MG63 (cell line): ENCODE measurements at places on chromosomes 6 and 20. TPM values are rescaled to one million over a fixed set of nuclear protein-coding genes. Genes with fewer than 3 reads are reported as not detected.

- DNase-seq: no peak
Measured at GRCh38 chr6:90445533-90446108, 141.3 kb downstream of the MAP3K7 start.

DNA sequence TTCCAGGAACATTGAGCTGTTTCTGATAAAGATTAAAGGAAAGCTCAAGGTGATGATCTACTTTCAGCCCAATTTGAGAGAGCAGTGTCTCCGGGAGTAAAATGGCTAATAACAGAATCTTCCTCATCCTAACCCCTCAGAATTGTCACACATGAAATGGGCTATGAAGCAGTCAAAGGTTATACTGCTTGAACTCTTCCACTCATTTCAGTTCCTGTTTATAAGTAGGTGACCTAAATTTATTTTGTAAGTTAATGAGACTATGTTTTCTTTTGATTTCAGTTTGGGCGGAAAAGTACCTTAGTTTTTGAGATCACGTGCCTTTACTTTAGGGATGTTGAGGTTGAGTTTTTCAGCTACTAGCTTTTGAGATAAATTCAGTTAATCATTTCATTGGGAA lies 47.2 kb downstream of the QKI start:
- no peak for DNase-seq

The STK38 gene
- total RNA-seq: 13.8 and 17.3 TPM in 2 replicates

The PRIM2 gene
- 49.1 and 60.0 TPM in 2 replicates for total RNA-seq

DNA sequence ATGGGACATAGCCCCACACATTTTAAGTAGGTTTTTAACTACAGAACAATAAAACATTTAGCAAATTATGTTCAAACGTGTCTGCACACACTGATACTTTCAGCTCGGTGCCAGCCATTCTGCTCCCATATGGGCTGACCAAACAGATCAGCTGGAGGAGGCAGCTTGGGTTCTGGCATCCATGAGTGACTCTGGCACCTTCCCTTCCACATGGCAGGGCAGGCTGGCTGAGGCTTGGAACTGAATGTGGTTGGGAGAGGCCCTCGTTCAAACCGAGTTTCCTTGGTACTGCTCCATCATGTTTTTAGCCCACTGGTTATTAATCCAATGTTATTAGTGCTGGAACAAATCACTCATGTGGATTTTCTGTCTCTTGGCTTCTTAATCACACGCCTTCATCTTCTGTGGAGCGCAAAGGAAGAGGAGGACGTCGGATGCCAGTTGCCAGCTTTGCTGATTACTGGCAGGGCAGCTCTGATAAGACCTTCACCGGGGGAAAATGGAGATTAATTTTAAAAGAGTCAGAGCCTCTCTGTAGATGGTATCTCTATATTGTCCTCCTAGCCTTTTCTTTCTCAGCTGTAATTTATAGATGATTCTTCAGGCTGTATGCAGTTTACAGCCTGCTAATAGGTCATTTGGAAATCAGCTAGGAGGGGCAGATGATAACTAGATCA lies 93.1 kb upstream of the TIAM2 start:
- no peak for DNase-seq

The TDRD6 gene
- total RNA-seq: not detected in 2 replicates

DNA sequence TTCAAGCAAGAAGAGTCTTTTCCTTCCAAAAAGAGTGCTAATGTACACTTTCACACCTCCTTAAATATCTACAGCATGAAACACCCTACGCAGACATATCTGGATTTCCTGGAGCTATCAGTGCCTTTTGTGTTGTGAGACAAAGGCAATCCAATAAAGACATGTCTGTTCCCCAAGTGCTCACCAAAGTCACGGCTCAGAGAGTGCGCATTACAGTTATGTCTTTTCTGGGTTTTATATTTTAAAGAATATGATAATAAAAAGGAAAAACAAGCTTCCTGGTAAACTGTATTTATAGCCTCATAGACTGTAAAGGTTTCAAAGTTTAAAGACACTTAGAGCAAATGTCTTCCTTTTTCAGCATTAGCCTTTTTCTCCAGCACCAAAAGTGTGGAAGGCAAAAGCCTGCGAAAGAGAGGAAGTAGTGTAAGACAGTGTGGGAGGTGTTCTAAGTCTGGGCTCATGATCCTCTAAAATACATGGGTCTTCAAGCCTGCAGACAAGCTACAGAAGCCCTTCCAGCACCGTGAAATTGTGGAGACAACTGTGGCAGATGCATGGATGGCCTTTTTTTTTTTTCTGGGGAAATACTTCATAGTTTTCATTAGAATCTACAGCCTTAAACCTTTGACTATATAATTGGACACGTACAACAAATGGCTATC lies 135.0 kb upstream of the SLC35B3 start:
- no peak for DNase-seq

- no peak for DNase-seq
Measured at GRCh38 chr6:134061440-134061839, 9.0 kb upstream of the SLC2A12 start.

The NPEPL1 gene
- total RNA-seq: 44.7 and 46.2 TPM in 2 replicates

GRCh38 chr6:142088858-142089216 lies 43.9 kb upstream of the GJE1 start:
- peak; percentile 5 for DNase-seq

The ANKRD66 gene
- not detected in 2 replicates for total RNA-seq

The NKAPL gene
- not detected in 2 replicates for total RNA-seq

The HCRTR2 gene
- not detected in 2 replicates for total RNA-seq

DNA sequence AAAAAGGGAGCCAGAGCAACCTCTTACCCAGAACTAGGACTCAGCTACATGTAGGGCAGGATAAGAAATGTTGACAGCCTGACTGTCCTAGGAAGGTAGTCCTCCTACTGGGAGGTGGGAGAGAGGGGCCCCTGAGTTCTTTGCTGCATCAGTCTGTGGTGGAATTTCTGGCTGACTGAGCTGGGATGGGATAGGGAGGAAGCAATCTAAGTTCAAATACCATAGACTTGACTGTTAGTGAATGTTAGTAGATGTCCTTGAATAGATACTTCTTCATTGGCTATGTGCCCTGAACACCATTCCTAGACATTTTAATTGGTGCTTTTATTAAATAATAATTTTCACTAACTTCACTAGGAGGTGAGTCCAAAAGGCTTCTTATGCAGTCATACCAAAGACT lies 1343.6 kb upstream of the CITED2 start:
- DNase-seq: no peak

The MAS1L gene
- not detected in 2 replicates for total RNA-seq

The SNAP25 gene
- not detected in 2 replicates for total RNA-seq

- no peak for DNase-seq
Measured at GRCh38 chr6:149075616-149076354, 241.7 kb upstream of the TAB2 start.

- no peak for DNase-seq
Measured at GRCh38 chr20:48808382-48809034, 19.3 kb downstream of the PREX1 start.

DNA sequence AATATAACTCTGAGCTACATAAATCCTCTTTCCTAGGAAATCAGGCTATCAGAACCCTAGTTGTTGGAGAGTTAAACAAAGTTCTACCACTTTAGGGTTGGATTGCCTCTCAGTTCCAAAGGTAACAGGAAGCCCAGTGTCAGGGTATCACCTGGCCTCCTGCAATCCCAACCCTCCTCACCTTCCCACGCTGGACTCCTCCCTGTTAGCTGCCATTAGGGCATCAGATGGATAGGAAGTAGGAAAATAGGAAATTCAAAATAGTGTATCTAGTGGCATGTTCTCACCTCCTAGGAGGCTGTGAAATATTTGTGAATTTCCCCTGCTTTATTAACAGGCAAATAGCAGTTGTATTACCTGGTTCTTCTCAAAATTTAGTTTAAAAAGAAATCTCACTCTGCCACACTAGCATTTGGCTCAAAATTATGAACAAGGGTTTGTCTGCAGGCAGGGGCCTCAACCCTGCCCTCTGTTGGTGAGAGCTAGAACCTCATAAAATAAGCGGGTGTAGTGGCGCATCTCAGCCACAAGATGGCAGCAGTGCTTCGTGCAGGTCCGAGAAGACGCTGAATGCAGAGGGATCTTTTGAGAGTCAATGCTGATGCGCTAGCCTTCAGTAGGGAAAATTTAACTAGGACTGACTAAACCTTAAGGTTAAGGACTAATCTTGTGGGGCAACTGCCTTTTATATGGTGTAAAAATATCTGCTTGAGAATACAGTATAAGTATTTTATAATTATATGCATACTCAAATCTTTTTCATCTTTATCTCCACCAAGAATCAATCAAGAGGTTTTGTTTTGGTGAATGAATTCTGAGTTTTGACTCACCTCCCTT lies 209.8 kb upstream of the KCNQ5 start:
- peak; percentile 17 for DNase-seq

The DDO gene
- total RNA-seq: 0.22 and 0.89 TPM in 2 replicates

The MCCD1 gene
- total RNA-seq: not detected in 2 replicates

GRCh38 chr6:125979101-125979500 lies 7.2 kb upstream of the TRMT11 start:
- DNase-seq: no peak

- DNase-seq: no peak
Measured at GRCh38 chr6:6543181-6543879, 45.2 kb upstream of the LY86 start.

The SDCBP2 gene
- total RNA-seq: 4.9 TPM in 1 of 2 replicates, not detected in the other

DNA sequence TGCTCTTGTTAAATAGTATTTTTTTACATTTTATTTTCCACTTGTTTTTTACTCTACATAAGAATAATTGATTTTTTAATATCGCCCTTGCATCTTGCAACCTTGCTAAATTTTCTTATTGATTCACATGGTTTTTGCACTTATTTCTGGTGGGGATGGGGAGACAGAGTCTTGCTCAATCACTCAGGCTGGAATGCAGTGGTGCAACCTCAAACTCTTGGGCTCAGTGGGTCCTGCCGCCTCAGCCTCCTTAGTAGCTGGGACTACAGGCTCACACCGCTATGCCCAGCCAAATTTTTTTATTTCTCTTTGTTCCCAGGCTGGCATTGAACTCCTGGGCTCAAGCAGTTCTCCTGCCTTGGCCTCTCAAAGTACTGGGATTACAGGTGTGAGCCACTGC lies 30.3 kb downstream of the LIN28B start:
- no peak for DNase-seq

The OTOR gene
- not detected in 2 replicates for total RNA-seq

DNA sequence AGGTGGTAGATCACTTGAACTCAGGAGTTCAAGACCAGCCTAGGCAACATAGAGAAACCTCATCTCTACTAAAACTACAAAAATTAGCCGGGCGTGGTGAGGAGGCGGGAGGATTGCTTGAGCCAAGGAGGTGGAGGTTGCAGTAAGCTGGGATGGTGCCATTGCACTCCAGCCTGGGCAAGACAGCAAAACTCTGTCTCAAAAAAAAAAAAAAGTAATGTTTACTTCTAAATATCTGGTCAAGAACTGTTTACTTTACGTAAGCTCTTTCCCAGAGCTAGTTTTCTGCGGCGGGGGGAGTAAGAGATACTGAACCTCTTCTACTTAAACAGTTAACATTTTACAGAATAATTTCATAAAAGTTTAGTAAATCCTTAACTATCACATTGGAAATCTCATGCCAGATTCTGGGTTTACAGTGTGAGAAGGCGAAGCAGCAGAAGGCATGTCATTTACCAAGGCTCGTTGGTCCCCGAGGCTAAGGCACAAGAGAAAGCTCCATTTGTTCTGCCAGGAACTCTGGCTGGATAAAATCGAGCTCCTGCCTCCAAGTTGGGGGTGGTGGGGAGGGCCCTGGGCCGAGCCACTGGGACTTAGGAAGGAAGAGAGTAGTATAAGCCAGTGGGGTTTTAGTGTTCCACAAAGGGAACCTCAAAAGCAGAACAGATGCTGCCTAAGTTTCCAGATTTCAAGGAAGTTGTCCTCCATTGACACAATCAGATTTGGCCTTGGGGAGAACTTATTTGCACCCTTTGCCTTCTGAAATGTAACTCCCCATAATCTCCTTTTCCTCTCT lies 41.7 kb downstream of the ARFGEF2 start:
- DNase-seq: peak; percentile 32

The BTN1A1 gene
- not detected in 2 replicates for total RNA-seq

GRCh38 chr6:67300430-67301040 lies 1334.5 kb upstream of the ADGRB3 start:
- no peak for DNase-seq

DNA sequence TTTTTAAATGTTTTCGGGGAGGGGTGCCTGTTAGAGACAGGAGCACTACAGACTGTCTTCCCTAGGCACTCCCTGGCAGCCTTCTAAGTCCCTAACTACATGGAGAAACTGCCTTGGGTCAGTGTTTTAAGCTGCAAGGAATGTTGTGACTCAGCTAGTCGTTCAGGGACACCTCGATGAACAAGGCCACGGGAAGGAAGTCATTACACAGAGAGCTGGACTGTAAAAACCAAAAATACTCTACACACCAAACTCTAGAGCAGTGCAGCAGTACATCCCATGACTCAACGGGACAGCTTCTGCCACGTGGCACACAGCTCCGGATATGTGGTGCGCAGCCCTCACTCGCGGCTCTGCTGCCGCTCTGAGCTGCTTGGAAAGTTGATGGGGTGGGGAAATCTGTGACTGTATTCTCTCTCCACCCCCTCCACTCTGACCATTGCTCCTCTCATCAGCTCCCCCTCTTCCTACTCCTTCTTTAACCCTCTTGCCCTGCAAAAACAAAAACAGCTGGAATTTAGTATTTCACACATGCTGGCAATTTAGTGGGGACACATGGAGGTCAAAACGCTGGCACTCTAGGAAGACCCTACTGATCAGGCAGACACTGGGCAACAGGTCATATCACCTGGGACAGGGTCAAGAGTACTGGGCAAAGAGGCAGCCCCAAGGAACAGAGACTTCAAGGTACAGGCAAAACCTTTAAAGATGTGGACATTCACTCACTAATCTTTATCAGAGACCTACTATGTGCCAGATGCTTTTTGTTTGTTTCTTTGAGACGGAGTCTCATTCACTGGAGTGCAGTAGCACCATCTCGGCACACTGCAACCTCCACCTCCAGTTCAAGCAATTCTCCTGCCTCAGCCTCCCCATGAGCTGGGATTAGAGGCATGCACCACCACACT lies 10.9 kb upstream of the LPIN3 start:
- DNase-seq: peak; percentile 96

The SRSF12 gene
- total RNA-seq: 0.46 TPM in 1 of 2 replicates, not detected in the other

DNA sequence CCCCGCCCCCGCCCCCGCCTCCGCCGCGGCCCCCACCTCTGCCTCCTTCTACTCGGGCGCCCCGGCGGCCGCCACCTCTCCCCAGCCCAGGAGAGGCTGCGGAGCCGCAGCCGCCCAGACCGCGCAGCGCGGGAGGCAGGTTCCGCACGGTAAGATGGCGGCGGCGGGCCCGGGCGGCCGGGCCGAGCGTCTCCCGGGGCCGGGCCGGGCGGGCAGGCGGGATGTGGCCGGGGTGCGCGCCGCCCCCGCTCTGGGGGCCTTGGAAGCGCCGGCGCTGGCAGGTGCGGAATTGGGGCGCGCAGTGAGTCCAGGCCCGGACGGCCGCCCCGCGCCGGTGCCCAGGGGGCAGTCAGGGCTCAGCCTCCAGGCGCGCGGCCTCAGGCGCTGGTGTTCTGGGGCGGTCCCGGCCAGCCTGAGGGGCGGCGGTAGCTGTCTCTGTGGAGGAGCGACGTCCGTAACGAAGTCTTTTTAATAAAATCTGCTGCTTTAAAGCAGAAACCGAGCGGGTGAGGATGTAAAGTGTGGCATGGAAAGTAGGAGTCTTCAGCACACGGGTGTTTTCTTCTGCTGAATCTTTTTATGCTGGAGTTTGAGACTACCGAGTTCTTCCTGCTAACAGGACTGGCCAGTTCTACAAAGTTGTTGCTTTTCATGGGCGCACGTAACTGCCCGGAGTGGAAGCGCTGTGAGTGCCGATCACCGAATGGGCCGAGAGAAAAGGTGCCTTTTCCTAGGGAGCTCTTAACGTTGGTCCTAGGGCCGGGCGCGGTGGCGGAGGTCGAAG lies at the start of gene GID8:
Gene GID8, plus strand, starts transcription at position 43 of the 784 bp plus-strand sequence. CDS start 3,356 bp downstream, outside the sequence.
- peak; percentile 56 for DNase-seq

The LIN28B gene
- total RNA-seq: not detected in 2 replicates

The PTCRA gene
- total RNA-seq: not detected in 2 replicates

The HLA-DRB5 gene
- total RNA-seq: not detected in 2 replicates

GRCh38 chr20:39913274-39913673 lies 775.8 kb downstream of the MAFB start:
- DNase-seq: no peak
